Activated CD4-positive, alpha-beta T cell treated with anti-CD3 and anti-CD28 coated beads for 1 hour (primary cell): ENCODE measurements at places on chromosomes 11 and 22.

DNA sequence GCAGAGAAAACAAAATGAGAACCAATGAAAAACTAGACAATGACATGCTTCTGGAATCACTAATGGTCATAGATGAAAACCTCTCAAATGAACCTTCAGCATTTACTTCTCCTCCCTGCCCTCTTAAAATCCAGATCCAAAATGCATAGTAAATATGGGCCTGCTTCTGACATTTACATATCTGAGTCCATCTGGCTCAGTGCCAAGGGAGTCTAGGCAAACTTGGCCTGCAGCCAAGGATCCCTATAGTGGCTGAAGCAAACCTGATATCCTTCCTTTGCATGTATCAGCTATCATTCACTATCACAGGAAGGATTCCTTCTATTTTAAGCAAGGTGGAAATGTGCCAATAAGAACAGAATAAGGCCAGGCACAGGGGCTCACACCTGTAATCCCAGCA lies 104.8 kb downstream of the C11orf58 start:
- no peak for DNase-seq

DNA sequence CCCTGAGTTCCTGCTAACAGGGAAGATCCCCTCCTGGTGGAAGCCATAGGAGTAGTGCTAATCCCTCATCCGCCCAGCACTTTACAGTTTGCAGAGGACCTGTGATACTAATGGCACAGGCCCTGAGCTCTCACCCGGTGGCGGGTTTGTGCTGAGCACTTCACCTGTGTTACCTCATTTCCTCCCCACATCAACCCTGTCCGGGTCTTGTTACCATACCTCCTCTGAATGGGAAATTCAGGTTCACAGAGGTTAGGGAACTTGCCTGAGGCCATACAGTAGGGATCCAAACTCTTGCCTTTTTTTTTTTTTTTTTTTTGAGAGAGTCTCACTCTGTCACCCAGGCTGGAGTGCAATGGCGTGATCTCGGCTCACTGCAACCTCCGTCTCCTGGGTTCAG lies 25.2 kb downstream of the CAPN1 start:
- DNase-seq, result no peak

- no peak for DNase-seq
Measured at GRCh38 chr22:45819305-45819704, 147.7 kb downstream of the ATXN10 start.

DNA sequence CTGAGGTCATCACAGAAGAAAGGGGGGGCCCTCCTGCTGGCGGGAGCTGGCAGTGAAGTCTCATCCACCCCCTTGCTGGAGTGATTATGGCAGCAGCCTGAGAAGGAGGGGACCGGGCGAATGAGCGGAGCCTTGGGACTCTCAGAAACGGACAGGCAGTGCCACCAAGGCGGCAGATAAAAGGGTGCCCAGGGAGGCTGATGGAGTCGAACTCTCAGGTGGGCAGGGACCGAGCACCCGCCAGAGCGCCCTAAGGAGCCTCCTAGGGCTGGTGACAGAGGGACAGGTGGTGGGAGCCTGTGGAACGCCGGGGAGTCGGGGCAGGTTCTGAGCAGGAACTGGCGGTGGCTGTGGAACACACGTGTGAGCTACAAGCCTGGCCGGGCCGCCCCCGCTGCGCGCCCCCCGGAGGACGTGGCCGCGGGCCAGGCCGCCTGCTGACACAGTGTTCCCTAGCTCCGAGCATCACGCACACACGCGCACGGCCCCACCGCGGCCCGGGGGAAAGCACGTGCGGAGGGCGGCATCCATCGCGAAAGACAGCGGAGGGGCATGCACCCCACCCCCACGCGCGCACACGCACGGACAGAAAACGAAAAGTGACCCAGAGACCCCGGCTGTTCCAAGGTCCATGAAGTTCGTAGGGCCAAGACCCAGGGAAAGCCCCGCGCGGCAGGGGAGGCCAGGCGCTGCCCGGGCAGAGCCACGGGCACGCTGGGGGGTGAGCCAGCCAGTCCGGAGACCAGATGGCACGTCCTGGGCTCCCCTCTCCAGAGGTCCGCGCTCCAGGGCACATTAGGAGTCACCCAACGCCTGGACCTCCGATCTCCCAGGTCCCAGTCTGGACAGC lies 1.0 kb downstream of the VWCE start:
- DNase-seq, result no peak

- DNase-seq, result no peak
Measured at GRCh38 chr11:87892291-87892690, 283.0 kb downstream of the RAB38 start.

GRCh38 chr11:76206327-76207081 lies at the start of gene WNT11:
WNT11 (minus strand) TSS chr11:76206502; CDS start chr11:76206407, 95 bp downstream.
- no peak for DNase-seq

DNA sequence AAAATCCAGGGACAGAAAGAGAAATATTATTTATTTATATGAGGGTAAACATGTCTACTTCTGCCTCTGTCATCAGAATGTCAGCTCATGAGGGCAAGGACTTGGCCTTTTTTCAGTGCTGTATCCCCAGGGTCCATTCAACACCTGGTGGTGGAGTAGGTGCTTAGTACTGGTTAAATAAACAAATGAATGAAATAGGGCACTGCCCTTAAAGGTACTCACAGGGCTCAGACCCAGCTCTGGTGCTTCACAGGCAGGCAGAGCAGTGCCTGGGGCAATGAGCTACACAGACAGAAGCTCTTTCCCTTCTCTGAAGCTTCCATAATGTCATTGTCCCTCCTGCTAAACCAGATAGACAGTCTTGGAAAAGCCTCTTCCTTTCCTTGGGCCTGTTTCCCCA lies 30.9 kb downstream of the P4HA3 start:
- DNase-seq, result no peak

- DNase-seq, result no peak
Measured at GRCh38 chr22:25395468-25395867, 169.0 kb upstream of the GRK3 start.

DNA sequence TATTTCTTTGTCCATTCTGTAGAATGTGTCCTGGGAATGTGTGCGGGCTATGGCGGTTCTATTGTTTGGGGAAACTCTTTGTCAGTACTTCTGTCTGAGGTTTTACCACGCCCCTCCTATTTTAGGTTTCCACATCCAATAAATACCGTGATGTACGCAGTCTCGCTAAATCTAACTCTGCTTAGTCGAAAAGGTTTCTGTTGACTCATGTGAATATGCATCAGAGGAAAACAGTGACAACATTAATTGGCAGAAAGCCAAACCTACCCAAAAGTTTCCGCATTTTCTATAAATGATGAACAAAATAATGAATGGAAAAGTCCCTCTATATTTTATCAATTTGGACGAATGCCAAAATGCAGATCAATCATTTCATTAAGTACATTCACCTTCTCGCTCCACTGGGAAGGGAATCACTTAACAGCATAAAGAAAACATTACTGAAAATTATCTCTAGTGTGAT lies 143.4 kb downstream of the MAML2 start:
- peak; percentile 21 for DNase-seq

DNA sequence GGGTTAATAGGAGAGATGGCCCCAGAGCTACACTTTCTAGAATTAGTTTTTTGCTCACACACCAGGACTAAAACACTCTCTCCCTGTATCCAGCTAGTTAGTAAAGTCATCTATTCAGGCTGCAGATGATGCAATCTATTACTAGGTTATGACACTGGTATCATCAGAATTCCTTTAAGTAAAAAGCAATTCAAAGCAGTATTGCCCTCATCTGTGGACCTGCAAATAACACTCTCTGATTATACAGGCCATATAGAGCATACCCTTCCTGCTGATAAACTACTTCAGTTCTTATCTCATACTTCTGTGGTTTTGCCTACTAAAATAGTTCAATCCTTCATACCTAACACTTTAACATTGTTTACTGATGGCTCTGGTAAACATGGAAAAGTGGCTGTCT lies 13.5 kb upstream of the MTMR2 start:
- no peak for DNase-seq

DNA sequence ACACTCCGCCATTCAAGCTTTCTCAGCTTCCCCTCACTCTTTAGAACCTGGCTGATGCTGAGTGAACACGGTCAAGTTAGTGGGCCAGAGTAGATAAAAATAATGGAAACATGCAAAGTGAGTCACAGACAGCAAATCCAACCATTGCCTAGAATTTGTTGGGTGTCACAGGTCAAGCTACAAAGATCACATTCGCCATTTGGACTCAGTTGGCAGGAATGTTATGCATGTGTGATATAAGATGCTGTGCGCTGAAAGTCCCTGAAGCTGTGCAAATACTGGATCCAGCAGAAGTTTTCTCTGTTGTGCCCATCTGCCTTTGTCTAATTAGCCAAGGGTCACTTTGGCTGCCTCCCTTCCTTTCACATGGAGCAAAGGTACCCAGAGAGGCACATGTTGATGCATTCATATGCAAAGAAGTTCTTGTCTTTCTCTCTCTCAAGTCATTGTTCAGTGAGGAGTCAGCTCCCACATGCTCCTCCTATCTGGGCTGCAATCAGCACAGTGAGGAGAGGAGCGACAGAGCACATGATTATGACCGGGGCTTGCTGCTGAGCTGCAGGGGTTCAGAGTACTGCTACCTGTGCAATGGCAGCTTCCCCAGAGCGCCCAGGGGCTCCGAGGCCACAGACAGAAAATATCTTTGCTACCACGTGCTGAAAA lies 39.7 kb downstream of the FLI1 start:
- no peak for DNase-seq

- DNase-seq, result no peak
Measured at GRCh38 chr22:27682437-27682836, 119.1 kb downstream of the MN1 start.

DNA sequence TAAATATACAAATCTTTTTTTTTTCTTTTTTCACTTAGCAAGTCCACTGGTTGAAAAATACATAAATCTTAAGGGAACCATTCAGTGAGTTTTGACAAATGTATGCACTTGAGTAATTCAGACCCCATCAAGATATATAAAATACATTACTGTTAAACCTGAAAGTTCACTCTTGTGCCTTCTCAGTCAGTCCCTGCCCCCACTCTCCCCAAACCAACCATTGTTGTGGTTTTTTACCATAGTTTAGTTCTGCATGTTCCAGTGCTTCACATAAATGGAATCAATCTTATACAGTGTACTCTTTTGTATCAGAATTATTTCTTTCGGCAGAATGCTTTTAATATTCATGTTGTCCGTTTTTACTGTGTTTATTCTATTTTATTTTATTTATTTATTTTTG lies 26.1 kb downstream of the RNF214 start:
- DNase-seq, result no peak

DNA sequence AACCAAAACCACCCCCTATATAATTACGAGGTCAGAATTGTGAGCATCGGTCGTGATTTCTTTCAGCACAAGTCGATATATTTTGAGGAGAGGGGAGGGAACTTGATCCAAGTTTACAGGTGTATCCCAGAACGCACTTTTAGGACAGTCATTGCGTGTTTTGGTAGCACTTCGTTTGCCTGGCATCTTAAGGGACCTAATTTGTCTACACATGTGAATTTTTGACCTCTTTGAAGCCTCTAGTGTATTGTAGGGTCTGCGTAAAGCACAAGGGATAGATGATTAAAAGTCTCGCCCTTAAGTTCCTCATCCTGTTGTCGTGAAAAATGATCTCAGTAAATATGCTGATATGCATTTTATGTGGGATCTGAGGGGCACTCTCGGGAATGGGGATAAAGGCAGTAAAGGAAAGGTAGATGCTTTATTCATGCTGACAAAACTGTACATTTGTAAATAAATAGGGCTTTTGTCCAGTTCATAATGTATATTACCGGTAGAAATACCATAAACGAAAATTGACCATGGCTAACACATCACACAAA lies 632 bp upstream of the CCDC34 start:
- no peak for DNase-seq

- no peak for DNase-seq
Measured at GRCh38 chr11:94948070-94948617, 25.2 kb downstream of the CWC15 start.

DNA sequence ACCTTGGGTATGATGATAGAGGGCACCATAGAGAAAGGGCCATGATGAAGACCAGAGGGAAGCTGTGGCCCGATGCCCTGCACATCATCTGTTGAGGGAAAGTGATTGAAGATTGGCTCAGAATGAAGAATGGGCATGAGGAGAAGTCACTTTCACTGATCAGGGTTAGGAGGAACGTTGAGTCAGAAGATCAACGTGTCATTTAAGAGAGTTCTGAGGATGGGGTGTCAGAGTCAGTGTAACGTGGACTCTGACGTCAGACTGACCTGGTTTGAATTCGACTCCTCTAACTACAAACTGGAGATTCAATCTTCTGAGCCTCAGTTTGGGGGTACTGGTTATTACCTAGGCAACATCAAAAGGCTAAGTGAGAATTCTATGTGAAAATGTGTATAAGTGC lies 352.6 kb downstream of the DDX10 start:
- no peak for DNase-seq

DNA sequence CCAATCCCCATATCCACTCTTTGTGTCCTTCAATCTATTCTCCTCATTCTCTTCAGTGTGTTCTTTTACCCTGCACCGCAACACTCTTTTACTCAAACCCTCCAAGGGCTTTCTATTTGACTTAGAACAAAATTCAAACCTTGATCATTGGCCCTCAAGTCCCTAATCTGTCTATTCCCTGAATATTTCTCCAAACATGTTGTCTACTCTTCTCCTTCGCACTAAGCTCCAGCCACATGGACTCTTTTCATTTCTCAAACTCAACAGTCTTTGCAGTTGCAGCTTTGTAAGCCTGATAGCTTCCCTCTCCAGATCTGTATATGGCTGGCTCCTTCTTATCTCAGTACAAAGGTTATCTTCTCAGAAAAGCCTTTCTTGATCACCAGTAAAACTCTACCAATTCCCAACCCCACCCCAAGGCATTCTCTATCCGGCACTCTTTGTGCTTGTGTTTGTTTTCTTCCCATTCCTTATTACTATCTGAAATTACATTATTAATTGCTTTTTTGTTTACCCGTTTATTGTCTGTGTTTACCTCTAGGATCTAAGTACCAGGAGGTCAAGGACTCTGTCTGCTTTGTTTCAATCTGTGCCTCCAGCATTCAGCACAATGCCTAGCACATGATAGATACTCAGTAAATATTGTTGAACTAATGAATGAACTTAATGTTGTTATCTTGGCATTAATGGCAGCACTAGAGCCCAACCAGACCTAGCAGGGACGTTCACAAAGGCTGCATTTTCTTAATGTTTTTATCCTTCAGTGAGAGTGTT lies 147.4 kb downstream of the BBOX1 start:
- no peak for DNase-seq

DNA sequence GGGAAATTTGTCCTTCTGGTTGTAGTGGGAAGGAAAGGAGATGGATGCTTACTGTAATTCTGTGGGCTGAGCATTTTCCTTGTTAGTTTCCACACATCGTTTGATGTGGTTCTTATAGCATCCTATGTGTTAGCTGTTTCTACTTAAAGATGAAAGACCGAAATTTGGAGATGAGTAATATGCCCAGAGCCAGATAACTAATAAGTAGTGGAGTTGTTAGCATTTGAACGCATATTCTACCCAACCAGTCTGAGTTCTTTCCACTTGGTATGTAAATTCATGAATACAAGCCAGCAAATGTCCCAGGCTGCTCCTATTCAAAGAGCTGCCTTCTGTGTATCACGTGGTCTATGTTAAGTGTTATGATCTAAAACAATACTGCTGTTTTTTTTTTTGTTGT lies 14.6 kb downstream of the SPECC1L start:
- no peak for DNase-seq
